Stimulated activated CD8-positive, alpha-beta memory T cell treated with anti-CD3 and anti-CD28 coated beads, Interleukin-2, amount 100 ng/mL, for 1 hour (primary cell): ENCODE measurements at places on chromosomes 1 and 21.

- DNase-seq = no peak
Measured at GRCh38 chr1:236292425-236292824, 10.7 kb upstream of the ERO1B start.

- DNase-seq = no peak
Measured at GRCh38 chr1:171600862-171601261, 21.2 kb upstream of the MYOCOS start.

DNA sequence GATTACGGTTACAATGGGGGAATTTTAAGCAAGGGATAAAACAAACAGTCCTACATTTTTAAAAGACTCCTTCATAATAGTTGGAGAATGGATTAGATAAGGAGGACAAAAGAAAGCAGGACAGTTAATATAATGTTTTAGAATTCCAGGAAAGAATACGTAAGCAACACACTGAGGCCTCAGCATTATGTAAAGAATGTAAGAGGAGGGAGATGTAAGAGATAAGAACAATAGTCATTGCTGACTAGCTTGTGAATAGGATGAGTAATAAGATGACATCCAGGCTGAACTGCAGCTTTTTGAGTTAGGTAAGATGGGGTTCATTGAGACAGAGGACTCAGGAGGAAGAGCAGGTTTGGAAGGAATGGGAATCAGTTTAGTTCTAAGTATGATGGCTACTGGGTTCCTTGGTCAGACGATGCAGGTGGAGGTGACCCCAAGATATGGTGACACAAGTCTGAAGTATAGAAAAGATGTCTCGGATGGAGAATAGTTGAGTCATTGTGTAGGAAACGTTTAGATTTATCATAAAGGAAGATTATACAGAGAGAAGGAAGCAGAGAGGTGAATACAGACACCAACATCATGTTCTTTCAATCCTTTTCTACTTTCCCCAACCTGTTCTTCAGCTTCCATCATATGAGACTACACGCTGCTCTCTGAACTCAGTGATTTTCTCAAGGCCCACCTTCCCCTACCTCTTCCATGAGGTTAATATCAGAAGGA is 372.8 kb downstream of the PTBP2 start:
- DNase-seq = no peak

GRCh38 chr21:42535602-42536171 is 22.0 kb downstream of the SLC37A1 start:
- DNase-seq = no peak

DNA sequence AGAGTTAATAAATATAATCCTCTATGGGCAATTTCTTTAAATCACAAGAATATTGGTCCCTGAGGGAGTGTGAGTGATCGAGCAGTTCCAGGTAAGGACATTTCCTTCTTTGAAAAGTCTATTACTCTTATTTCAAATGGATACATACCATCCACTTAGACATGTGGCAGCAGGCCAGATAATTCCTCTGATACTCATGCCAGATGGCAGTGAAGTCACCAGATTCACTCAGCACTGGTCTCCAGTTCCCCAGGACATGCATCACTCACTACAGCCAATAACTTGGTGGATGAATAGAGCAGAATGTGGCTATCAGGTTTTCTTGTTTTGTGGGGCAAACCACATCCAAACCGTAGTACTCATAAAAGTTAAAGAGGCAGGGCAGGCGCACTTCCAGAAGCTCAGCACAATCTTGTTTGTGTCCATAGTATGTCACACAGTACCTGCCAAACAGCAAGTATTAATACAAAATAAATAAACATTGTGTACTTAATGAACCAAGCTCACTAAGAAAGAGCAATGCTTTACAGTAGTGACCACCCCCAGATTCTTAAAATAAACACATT is 74.2 kb upstream of the CD53 start:
- no peak for DNase-seq

DNA sequence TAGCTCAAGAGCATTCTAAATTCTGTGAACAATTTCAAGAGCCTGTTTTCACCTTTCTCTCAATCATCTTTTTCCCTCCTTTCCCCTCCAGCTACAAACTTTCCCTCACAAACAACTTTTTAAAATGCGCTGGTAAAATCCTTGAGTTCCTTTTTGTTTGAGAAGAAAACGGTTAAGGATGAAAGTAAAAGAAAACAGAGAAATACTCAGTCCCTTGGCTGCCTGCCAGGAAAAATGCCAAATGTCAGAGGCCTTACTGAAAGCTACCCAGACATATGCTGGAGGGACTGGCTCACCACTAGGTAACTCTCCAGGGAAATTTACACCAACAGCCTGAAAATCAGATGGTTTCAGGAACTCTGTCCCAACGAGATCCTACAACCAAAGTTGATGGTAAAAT is 11.0 kb upstream of the SERBP1 start:
- no peak for DNase-seq

DNA sequence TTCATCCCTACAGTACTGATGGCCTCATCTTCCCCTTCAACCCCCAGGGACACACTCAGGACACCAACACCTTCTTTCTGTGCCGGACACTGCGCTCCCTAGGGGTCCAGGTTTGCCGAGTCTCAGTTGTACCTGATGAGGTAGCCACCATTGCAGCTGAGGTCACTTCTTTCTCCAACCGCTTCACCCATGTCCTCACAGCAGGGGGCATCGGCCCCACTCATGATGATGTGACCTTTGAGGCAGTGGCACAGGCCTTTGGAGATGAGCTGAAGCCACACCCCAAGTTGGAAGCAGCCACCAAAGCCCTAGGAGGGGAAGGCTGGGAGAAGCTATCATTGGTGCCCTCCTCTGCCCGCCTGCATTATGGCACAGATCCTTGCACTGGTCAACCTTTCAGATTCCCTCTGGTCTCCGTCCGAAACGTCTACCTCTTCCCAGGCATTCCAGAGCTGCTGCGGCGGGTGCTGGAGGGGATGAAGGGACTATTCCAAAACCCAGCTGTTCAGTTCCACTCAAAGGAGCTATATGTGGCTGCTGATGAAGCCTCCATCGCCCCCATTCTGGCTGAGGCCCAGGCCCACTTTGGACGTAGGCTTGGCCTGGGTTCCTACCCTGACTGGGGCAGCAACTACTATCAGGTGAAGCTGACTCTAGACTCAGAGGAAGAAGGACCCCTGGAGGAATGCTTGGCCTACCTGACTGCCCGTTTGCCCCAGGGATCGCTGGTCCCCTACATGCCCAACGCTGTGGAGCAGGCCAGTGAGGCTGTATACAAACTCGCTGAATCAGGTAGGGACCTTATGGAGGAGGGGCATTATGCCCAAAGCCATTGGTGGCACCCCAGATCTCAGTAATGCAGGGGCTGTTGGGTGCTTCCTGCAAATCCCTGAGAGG is 5.1 kb upstream of the LENEP start:
- DNase-seq = no peak

GRCh38 chr1:81477710-81478109 is 323.0 kb upstream of the ADGRL2 start:
- no peak for DNase-seq

GRCh38 chr1:63958556-63958955 is 184.7 kb downstream of the ROR1 start:
- DNase-seq = no peak

GRCh38 chr21:34200288-34200905 is 127.0 kb downstream of the MRPS6 start:
- DNase-seq = no peak

- no peak for DNase-seq
Measured at GRCh38 chr21:15275615-15276235, 210.9 kb upstream of the NRIP1 start.

GRCh38 chr1:160045653-160046052 is 13.9 kb upstream of the PIGM start:
- DNase-seq = no peak

DNA sequence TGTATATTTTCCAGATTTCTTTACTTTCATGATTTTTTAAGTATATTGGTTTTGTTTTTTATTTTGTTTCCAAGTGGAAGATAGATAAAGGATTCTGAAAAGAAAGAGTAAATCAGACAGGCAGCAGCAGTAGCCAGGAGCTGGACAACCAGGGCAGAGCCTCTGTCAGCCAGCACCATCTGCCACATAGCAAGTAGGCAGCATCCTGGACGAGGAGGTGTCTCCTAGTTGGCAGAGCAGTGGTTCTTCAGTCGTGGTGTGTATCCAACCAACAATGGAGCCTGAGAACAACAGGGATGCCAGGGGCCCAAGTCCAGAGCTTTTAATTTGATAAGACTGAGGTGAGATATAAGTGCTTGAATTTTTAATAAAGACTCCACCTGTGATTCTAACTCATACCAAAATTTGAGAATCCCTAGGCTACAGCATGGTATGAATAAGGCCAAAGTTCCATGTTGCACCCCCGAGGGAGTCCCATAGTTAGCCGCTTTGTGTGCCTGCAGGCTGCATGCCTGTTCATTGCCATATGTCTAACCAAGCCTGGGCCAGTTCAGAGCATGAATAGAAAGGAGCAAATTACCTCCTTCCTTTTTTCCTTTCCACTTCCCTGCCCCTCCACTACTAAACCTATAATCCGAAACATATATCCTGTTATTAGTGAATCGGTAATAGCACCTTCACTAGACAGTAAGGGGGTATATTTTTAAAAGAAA is 153.2 kb downstream of the NTNG1 start:
- no peak for DNase-seq

GRCh38 chr21:21103692-21104091 is 105.5 kb downstream of the NCAM2 start:
- DNase-seq = no peak

GRCh38 chr1:29239142-29239541 is 2.8 kb downstream of the PTPRU start:
- no peak for DNase-seq

- DNase-seq = no peak
Measured at GRCh38 chr1:118878661-118879060, 109.5 kb downstream of the TBX15 start.

DNA sequence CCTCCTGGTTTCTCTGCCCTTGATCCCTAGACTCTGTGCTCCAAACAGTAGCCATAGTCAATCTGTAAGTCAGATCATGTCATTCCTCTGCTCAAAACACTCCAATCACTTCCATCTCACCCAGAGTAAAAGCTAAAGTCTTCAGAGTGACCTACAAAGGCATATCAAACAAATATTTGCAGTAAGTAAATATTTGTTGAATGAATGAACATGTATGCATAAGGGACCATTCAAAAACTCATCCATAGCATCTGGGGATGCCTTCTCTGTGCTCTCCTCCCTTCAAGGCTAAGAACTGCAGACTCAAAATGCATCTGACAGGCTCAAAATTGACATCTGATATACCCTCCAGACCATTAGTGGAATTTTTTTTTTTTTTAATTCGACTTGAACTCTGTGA is 18.1 kb upstream of the AK5 start:
- DNase-seq = no peak

DNA sequence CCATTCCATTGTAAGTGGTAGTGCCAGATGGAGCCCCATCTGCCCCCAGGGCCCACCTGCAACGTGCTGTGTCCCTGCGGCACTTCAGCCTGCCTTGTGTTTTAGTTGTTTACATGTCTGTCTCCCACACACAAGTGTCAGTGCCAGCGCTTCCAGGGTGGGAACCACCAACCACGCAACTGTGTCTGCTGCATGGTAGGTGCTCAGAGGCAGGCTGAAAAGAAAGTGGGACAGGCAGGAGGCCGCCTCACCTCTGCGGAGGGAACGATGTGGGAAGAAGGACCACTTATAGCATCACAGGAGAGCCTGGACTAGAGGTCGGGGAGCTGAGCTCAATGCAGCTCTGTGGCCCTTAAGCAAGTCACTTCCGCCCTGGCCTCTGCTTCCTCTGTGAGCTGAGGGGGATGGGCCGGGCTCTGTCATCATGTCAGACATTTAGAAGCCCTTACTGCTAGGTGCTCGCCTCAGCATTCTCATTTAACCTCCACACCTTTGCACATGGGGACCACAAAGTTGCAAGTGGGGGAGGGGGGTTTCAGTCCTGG is 17.9 kb downstream of the SLC9A1 start:
- DNase-seq = peak; percentile 51

DNA sequence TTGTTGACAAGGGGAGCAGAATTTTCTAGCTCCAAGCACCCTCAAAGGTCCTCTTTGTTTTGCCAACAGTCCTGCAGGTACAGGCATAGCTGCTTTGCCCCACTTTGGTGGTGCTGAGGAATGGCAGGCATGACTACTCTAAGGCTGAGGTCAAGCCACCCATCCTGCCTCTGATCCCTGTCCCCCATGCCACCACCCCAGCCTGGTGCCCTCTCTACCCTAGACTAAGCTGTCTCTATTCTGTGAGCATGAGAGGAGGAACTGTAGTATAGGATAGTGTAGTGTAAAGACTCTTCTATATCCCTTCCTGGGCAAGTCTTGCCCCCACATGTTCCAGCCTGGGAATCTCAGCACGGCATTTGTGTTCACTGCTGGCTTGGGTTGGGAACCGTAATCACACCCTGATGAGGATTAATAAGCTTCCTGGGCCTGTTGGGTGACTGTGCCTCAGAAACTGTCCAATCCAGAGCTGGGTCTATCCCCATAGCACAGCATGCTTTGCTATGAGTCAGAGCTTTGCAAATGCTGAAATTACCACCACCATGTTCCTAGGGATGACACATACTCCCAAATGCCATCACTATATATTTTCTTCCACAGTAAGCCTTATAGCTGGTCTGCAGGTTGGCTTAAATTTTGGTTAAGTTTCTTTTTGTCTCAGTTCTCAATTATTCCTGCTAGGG is 105.7 kb upstream of the PPP2R5A start:
- no peak for DNase-seq

DNA sequence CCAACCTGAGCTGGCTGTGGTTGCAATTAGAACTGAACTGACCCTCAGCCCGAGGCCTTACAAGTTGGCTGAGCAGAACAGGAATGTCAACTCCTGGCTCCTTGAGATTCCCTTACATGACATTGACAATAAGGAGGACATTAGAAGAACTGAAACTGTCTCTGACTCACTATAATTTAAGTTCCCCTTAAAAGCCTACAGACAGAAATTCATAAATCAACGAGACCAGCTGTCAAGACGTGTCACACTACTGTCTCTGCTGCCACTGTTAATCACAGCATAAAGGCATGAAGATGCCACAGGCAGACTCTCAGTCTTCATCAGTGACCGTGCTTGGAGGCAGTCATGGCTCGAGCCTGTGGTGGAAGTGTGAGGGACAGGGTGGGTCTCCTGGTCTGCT is 168.8 kb downstream of the GABPA start:
- no peak for DNase-seq

DNA sequence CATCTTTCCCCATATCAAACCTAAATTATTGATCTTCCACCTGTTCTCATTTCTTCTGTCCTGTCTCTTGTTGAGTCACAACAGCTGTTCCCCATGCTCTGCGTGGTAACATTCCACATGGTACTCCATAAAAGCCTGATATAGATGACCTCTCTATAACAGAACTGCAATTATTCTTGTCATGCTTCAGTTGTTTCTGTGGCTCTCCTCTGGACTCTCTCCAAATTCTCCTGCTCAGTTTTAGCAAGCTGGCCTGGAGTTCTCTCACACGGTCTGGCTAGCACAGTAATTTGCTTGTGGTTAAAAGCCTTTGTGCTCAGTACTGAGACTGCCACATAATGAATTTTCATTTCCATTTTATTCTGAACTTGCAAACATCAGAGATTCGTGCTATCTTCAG is 10.6 kb upstream of the LRRC39 start:
- no peak for DNase-seq

- no peak for DNase-seq
Measured at GRCh38 chr1:211605603-211606331, 26.8 kb upstream of the SLC30A1 start.

GRCh38 chr1:169044971-169045370 is 61.5 kb upstream of the ATP1B1 start:
- DNase-seq = no peak
